ENCODE measurements at places on chromosomes 1 and 21. TPM values are rescaled to one million over a fixed set of nuclear protein-coding genes. Genes with fewer than 3 reads are reported as not detected.

The TRIM67 gene
- 0.39 TPM for total RNA-seq

The ENAH gene
- total RNA-seq, result 160 TPM

The STRIP1 gene
- 48.3 TPM for total RNA-seq

The SPATA45 gene
- total RNA-seq, result not detected

The KIAA0040 gene
- total RNA-seq, result 1.5 TPM

The HPDL gene
- 0.86 TPM for total RNA-seq

The MUL1 gene
- total RNA-seq, result 28.2 TPM

The CFHR2 gene
- not detected for total RNA-seq

The DNASE2B gene
- total RNA-seq, result not detected

The OR2L13 gene
- not detected for total RNA-seq

The CRNN gene
- total RNA-seq, result not detected

The CELSR2 gene
- total RNA-seq, result 6.3 TPM

The SPAG17 gene
- not detected for total RNA-seq

The COL18A1 gene
- 154 TPM for total RNA-seq

The OLFML3 gene
- 24.8 TPM for total RNA-seq

The LORICRIN gene
- not detected for total RNA-seq

The BARHL2 gene
- not detected for total RNA-seq

All from smooth muscle cell of the pulmonary artery (primary cell).